ENCODE measurements at places on chromosomes 13 and 19.
A peak's percentile ranks its signal among the peaks of the same experiment; 100 is the strongest.

DNA sequence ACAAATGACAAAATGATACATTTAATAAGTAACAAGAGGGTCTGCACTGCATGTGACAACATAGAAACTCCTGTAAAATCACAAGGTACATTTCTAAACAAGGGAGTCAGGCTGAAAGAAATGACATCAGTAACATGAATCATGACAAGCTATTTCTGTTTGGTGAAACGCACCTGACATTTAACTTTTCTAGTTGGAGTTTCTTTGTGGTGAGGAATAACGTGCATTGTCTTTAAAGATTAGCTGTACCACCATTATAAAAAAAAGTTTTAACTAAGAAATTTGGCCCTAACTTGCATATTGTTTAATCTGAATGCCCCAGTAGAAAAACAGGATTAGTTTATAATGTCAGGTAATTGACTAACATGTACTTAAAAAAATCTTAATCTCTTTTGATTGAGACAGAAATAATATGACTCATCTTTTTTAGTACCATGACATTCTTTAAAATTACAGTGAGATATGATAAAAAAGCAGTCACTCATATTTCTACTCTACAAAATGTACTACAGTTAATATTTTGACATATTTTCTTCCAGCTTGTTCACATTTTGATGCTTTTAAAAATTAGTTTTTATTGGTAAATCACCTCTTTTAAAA is 418.2 kb downstream of the KLF12 start:
- no peak overlapping the region for H3K27ac ChIP-seq
- H3K4me1 ChIP-seq: no peaks in the 10 kb centered on the region
- no peak for DNase-seq
- no peaks in the 10 kb centered on the region for H3K27me3 ChIP-seq

GRCh38 chr13:85223883-85224656 is 575.1 kb downstream of the SLITRK6 start:
- no peaks in the 10 kb centered on the region for H3K27me3 ChIP-seq
- H3K27ac ChIP-seq: no peak overlapping the region
- no peak for DNase-seq
- no peak overlapping the region for H3K4me3 ChIP-seq
- no peaks in the 10 kb centered on the region for H3K36me3 ChIP-seq
- H3K4me1 ChIP-seq: no peaks in the 10 kb centered on the region

DNA sequence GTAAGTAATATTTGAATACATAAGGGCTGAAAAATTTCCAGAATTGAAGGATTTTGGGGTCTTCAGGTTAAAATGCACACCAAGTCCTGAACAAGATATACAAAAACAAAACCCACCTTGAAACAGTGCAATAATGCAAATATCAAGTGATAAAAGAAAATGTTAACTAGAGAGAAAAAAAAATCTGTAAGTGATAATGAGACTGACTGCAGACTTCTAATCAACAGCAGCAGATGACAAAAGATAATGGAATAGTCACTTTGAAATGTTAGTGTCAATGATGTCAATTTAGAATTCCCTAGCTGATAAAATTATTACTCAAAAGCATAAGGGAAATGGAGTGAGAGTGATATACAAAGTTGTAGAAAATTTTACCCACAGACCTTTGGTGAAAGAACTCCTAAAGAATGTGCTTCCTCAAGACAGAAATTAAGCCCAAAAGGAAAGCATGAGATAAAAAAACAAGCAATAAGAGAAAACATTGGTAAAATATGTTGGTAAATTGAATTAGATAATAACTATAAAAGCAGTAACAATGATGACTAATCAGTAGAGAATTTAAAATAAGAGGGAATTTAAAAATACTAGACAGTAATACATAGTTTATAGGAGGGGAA is 12.4 kb upstream of the DGKH start:
- no peaks in the 10 kb centered on the region for H3K4me1 ChIP-seq
- H3K27ac ChIP-seq: no peak overlapping the region
- H3K4me3 ChIP-seq: no peak overlapping the region
- no peak for DNase-seq

DNA sequence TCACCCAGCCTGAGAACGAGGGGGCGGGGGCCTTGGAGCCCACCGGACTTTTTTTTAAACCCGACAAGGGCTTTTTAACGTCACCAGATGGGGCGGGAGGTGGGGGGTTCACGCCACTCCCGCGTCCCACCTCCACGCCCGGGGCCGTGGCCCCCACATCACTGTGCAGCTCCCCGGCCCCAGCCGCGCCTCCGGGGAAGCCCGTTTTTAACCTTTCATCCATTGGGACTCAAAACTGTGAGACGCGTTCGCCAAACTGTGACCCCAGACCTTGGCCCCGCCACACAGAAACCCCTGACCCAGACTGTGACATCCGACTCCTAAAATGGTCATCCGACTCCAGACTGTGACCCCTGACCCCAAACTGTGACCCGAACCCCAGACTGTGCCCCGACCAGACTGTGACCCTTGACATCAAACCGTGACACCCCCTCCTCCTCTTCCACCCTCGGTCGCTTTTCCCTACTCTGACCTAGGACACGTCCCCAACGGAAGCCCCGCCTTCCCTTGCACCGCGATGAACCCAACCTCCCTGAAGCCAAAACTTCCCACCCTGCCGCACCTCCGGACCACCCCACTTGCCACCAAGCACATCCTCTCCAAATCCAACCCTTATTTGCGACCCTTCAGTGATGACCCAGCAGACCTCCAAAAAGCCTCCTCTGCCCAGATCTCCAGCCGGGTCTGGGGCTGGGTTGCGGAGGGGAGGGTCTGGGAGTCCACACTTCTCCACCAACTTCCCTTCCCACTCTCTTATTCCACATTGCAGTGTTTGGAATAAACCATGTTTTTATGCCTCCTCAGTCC is 1.5 kb upstream of the GRWD1 start:
- peak overlapping the region; percentile 86 for H3K4me3 ChIP-seq
- no peaks in the 10 kb centered on the region for H3K36me3 ChIP-seq
- DNase-seq: no peak
- H3K4me1 ChIP-seq: peaks cover 12% of the 10 kb centered on the region
- H3K27ac ChIP-seq: peak overlapping the region; percentile 82

DNA sequence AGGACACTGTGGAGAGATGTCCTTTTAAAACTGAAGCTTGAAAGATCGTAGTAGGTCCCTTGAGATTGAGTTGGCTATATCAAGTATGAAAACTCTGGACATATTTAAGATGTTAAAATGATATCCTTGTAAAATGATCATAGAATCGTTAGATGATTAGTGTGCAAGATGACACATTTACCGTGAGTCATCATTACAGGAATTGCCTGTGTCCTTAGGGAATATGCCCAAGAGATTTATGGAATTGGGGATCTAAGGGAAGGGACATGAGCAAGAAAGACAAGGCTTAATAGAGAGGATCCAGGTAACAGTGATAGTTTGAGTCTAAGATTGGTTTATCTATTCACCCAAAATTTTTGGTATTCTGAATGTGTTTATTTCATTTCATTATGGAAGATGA is 233.7 kb downstream of the GPC5 start:
- DNase-seq: no peak
- no peak overlapping the region for H3K4me3 ChIP-seq
- H3K27ac ChIP-seq: no peak overlapping the region
- no peaks in the 10 kb centered on the region for H3K27me3 ChIP-seq
- no peaks in the 10 kb centered on the region for H3K4me1 ChIP-seq
- no peaks in the 10 kb centered on the region for H3K36me3 ChIP-seq

GRCh38 chr19:37243206-37243632 is 25.2 kb downstream of the ZNF383 start:
- H3K4me1 ChIP-seq: no peaks in the 10 kb centered on the region
- no peaks in the 10 kb centered on the region for H3K27me3 ChIP-seq
- H3K27ac ChIP-seq: no peak overlapping the region
- no peak for DNase-seq
- peaks cover 43% of the 10 kb centered on the region for H3K36me3 ChIP-seq
- no peak overlapping the region for H3K4me3 ChIP-seq

GRCh38 chr13:24893863-24894262 is 129.9 kb downstream of the RNF17 start:
- H3K27ac ChIP-seq: no peak overlapping the region
- H3K36me3 ChIP-seq: no peaks in the 10 kb centered on the region
- no peaks in the 10 kb centered on the region for H3K4me1 ChIP-seq
- DNase-seq: no peak
- no peaks in the 10 kb centered on the region for H3K27me3 ChIP-seq

GRCh38 chr13:40398065-40398464 is 268.4 kb downstream of the FOXO1 start:
- H3K4me1 ChIP-seq: no peaks in the 10 kb centered on the region
- H3K36me3 ChIP-seq: no peaks in the 10 kb centered on the region
- no peak for DNase-seq
- H3K27ac ChIP-seq: no peak overlapping the region
- no peaks in the 10 kb centered on the region for H3K27me3 ChIP-seq
- H3K4me3 ChIP-seq: no peak overlapping the region

GRCh38 chr13:39410096-39410901 is 192.7 kb downstream of the LHFPL6 start:
- no peak for DNase-seq
- H3K27ac ChIP-seq: peak overlapping the region; percentile 76
- no peaks in the 10 kb centered on the region for H3K4me1 ChIP-seq
- no peak overlapping the region for H3K4me3 ChIP-seq

DNA sequence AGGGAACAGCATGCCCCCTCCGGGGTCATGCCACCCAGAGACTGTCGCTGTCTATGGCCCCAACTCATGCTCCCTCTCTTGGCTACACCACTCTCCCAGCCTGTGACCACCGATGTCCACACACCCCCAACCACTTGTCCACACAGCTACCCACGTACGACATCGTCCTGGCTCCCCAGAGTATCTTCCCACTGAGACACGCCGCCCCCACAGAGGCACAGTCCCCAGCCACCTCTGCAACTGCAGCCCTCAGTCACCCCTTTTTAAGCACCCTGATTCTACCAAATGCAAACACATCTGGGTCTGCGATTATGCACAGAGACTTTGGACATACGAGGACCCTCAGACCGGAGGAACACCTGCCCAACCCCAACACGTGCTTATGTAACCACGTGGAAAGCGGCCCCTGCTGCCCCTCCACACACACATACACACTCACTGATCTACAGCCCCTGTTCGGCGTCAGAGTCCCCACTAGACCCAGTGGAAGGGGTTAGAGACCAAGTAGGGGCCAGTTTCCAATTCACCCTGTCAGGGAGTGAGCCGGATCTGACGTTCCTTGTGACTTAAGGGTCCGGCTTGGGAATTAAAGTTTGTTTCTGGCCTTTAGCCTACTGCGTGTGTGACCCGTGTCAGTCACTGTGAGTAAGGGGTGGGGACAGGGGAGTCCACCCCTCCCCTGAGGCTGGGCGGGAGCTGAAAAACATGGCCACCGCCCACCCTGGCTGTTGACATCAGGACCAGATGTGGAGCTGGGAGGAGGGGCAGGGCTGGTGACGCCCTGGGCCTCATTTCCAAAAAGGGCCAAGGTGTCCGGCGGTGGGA is 11.9 kb upstream of the AXL start:
- peak overlapping the region; percentile 79 for H3K27ac ChIP-seq
- H3K36me3 ChIP-seq: no peaks in the 10 kb centered on the region
- DNase-seq: no peak
- peak overlapping the region; percentile 20 for H3K4me3 ChIP-seq
- H3K4me1 ChIP-seq: no peaks in the 10 kb centered on the region
- no peaks in the 10 kb centered on the region for H3K27me3 ChIP-seq

GRCh38 chr19:35041548-35042055 is at the start of gene HPN:
TSS of gene HPN (plus strand) at chr19:35041721. CDS start at chr19:35042507, 786 bp downstream.
- H3K27ac ChIP-seq: peak within 1 kb of the TSS; percentile 78
- no peak for DNase-seq
- no peak within 1 kb of the TSS for H3K4me3 ChIP-seq
- H3K36me3 ChIP-seq: no peaks in the 10 kb centered on the region
- H3K27me3 ChIP-seq: no peaks in the 10 kb centered on the region

DNA sequence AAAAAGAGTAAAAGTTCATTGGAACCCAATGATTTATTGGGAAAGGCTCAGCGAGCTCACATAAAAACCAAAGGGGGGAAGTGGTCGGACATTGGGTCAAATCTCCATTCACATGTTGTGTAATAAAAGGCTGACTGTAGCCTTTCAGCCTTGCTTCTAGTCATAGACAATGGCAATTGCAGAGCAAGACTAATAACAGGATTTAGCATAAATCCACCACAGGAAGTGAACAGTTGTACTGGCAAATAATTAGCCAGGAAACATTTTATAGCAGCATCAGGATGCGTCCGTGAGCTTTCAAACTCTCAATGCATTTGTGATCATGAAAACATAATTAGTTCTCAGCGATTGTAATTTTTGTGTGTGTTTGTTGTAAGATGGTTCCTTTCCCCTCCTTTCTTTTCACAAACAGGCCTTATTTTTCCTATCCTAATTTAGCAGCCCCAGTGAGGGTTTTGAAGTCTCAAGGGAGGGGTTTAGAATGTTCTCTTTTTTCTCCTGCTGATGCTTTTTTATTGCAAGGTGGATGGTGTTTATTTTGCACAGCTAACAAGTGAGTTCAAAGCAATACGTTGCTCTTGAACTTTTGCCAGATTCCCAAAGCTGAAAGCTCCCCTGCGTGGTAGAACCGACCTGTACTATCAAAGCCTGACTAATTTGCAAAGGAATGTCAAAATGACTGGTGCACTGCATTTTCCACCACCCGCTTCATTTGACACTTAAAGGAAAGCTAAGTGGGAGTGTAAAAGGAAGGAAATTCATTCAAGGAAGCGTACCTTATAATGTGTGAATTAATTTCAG is 105.6 kb downstream of the SPRY2 start:
- DNase-seq: no peak
- H3K4me3 ChIP-seq: peak overlapping the region; percentile 5
- no peaks in the 10 kb centered on the region for H3K4me1 ChIP-seq
- H3K36me3 ChIP-seq: no peaks in the 10 kb centered on the region
- H3K27me3 ChIP-seq: no peaks in the 10 kb centered on the region

- no peaks in the 10 kb centered on the region for H3K36me3 ChIP-seq
- H3K27ac ChIP-seq: peak overlapping the region; percentile 78
- H3K4me3 ChIP-seq: no peak overlapping the region
- H3K4me1 ChIP-seq: no peaks in the 10 kb centered on the region
Observed at GRCh38 chr13:99062593-99062992, 84.7 kb upstream of the DOCK9 start.

GRCh38 chr13:101730420-101731000 is 278.0 kb downstream of the ITGBL1 start:
- no peak overlapping the region for H3K27ac ChIP-seq
- no peak overlapping the region for H3K4me3 ChIP-seq
- H3K36me3 ChIP-seq: no peaks in the 10 kb centered on the region
- H3K4me1 ChIP-seq: no peaks in the 10 kb centered on the region
- no peak for DNase-seq

GRCh38 chr19:5178841-5179240 is 161.8 kb downstream of the PTPRS start:
- H3K4me1 ChIP-seq: no peaks in the 10 kb centered on the region
- H3K4me3 ChIP-seq: no peak overlapping the region
- no peak for DNase-seq
- no peaks in the 10 kb centered on the region for H3K36me3 ChIP-seq

- no peaks in the 10 kb centered on the region for H3K4me1 ChIP-seq
- H3K27me3 ChIP-seq: no peaks in the 10 kb centered on the region
- no peaks in the 10 kb centered on the region for H3K36me3 ChIP-seq
- H3K27ac ChIP-seq: no peak overlapping the region
Observed at GRCh38 chr19:33436360-33437345, 63.1 kb downstream of the CEBPG start.

GRCh38 chr13:65310663-65311328 is 1919.3 kb downstream of the PCDH9 start:
- H3K27me3 ChIP-seq: no peaks in the 10 kb centered on the region
- no peak overlapping the region for H3K27ac ChIP-seq
- H3K4me1 ChIP-seq: no peaks in the 10 kb centered on the region
- no peaks in the 10 kb centered on the region for H3K36me3 ChIP-seq
- DNase-seq: no peak
